Hypothalamus (tissue), 51 donors: ENCODE measurements at places on chromosomes 12 and 14.

DNA sequence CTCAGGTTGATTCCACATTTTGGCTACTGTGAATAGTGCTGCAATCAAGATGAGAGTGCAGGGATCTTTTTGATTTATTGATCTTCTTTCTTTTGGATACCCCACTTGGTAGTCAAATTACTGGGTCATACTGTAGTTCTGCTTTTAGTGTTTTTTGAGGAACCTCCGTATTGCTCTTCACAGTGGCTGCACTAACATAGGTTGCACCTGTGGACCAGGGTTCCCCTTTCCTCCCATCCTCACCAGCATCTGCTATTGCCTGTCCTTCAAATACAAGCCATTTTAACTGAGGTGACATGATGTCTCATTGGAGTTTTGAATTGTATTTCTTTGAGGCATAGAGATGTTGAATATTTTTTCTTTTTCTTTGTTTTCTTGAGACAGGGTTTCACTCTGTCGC, 152.5 kb upstream of the TMEM132C start:
- DNase-seq: no peak

- no peak for DNase-seq
Observed at GRCh38 chr14:104288272-104288671, 149.9 kb downstream of the KIF26A start.

GRCh38 chr14:20676072-20676471, 8.3 kb upstream of the RNASE4 start:
- no peak for DNase-seq

- DNase-seq: no peak
Observed at GRCh38 chr14:98941481-98941880, 330.5 kb downstream of the BCL11B start.

DNA sequence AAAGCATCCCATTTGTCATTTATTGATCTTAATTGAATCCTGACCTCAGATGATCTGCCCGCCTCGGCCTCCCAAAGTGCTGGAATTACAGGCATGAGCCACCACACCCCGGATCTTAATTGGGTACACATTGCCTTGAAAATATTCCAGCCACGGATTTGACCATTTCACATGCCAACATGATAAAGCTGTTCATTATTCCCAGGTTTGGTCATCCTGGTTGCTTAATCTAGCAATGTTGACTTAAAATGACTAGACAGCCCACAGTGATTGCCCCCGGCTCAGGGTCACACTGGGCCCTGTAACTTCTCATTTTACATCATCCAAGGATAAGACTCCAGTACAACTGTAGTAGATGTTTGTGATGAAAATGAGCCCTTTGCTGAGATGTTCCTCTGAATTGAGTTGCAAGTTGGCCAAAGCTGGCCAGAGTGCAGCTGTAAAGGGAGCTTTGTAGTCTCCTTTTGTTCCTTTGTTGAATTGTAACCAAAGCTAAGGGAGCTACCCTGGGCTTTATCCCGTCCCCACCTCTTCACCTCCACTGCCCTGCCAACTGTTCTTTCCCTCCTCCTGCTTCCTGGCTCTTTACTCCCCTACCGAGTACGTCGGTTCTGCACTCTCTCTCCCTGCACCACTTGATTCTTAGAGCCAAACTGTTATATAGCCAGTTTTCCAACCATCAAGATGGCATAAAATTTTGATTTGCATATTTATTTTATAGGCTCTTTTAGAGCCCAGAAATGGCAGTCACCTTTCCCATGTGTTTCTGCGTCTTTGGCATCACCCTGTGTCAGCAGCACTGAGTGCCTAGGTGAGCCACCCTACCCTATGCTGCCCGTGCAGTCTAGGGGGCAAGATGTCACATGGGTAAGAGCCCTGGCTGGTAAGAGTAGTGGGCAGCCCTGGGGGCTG, 141.3 kb upstream of the HIF1A start:
- no peak for DNase-seq

DNA sequence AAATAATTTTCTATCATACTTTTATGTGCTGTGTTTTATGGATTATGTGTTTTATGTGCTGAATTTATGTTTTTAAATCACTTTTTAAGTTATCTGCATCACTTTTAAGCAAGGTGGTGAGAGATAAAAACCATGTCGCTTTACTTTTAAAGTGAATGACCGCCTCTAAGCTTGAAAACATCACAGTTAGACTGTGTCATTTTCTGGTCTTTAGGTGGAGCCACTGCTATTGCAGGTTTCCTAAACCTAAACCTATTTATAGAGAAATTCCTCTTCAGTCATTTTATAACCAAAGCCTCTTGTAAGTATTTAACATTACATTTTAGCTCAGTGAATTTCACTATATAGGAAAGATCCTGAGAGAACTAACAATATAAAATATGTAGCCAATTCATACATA, 21.0 kb upstream of the MDM2 start:
- DNase-seq: no peak

DNA sequence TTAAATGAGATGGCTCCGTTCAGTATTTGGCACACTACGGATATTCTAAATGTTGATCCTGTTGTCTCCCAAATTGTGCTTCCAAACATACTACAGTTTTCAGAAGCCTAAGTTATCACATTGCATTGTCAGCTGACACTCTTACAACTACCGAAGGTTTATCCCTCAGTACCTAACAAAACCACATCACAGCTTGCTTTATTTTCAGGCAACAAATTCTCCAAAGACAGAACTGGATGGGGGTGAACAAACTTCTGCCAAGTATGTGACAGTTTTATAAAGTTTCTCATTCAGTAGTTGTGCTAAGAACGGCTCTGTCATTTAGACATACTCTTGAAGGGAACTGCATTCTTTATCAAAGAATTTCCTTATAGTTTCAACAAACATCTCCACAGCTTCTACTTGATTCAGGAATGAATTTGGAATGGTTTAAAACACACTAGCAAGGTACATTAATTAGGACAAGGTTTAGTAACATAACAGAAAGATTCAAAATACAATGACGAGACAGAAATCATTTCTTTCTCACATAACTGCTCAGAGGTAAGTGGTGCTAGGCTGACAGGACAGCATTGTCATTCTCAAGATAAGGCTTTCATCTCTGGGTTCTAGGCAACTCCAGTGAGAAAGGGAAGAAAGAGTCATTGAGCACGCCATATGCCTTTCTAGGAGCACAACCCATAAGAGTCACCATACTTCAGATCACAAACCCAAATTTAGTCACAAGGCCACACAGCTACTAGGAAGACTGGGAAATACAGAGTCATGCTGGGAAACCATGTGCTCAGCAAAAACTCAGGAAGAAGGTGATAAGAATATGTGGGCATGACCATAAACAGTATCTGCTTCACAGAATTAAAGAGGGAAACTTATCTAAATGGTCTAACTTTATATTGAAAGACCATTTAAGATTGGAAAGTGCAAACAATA, 100.7 kb downstream of the DUSP6 start:
- DNase-seq: no peak

GRCh38 chr12:119153477-119154434, 25.0 kb upstream of the HSPB8 start:
- no peak for DNase-seq

GRCh38 chr12:10285919-10286318, 21.8 kb upstream of the KLRD1 start:
- no peak for DNase-seq

- no peak for DNase-seq
Observed at GRCh38 chr14:101891471-101891870, 72.9 kb upstream of the DYNC1H1 start.

- DNase-seq: no peak
Observed at GRCh38 chr14:63192085-63192484, 12.2 kb upstream of the RHOJ start.

- no peak for DNase-seq
Observed at GRCh38 chr12:24730489-24730896, 218.4 kb downstream of the BCAT1 start.

GRCh38 chr12:3436461-3437065, 54.4 kb upstream of the PRMT8 start:
- no peak for DNase-seq

- DNase-seq: no peak
Observed at GRCh38 chr14:48023881-48024280, 348.5 kb upstream of the MDGA2 start.

DNA sequence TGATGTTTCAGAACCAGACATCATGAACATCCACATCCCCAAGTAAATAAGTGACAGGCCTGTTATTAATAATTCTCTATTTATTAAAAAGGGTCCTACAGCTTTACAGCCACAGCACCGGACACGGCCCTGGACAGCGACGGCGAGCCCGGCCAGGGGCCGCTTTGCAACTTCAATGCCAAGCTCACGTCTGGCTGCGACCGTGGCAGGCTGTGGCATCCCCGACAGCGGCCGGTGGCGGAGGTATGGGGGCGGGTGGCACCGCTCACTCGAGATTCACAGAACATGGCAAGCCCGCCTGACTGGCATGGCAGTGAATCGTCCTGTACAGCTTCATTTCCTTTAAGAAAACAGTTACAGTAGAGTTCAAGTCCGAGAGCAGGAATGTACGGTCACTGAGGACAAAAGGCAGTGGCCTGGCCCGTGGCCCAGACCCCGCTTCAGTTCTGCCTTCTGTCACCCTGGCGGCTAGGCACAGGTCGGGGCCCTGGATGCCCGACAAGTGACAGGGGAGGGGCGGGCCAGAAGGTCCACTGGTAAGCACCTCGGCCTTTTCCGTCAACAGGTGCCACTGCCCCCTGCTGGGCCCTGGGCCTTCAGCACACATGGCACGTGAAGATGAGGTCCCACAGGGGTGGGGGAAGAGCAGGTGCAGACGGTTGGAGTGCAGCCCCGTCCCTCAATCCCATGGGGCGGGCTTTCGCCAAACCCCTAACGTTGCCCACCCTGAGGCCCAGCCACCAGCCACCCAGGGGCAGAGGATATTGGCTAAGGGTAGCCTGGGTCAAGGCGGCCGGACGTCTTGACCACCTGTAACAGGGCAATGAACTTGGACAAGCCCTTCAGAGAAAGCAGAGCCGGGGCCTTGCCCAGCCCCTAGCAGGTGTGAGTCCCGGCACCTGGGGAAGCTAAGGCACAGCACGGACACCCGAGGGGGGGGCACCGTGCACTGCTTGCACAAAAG, 30.3 kb downstream of the HIP1R start:
- no peak for DNase-seq

GRCh38 chr12:3468329-3468728, 22.7 kb upstream of the PRMT8 start:
- DNase-seq: no peak

- no peak for DNase-seq
Observed at GRCh38 chr12:105487963-105488362, 157.5 kb downstream of the C12orf75 start.

- DNase-seq: no peak
Observed at GRCh38 chr12:6212086-6212485, 11.9 kb downstream of the CD9 start.

- DNase-seq: no peak
Observed at GRCh38 chr12:58225203-58225877, 284.0 kb downstream of the ATP23 start.

GRCh38 chr14:81187832-81188522, 32.8 kb downstream of the GTF2A1 start:
- no peak for DNase-seq

DNA sequence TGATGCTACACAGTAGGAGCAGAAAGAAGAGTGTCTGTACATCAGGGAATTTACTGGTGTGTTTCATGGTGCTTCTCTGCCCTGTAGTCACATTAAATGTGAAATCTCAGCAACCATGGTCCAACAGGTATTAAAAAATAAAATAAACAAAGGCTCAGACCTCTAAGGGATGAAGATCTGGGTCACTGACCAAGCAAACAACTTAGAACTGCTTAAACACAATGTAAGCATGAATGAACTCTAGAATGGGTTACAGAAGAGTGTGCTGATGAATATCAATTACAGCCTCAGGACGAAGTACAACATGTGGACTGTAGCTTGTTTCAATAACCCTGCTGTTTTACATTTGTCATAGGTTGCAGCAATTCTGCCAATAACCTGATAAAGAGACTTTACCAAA, 47.4 kb downstream of the SLC35F4 start:
- no peak for DNase-seq

- DNase-seq: no peak
Observed at GRCh38 chr12:93624595-93625294, 52.3 kb downstream of the SOCS2 start.

GRCh38 chr14:61147381-61147821, 133.7 kb downstream of the TMEM30B start:
- no peak for DNase-seq

DNA sequence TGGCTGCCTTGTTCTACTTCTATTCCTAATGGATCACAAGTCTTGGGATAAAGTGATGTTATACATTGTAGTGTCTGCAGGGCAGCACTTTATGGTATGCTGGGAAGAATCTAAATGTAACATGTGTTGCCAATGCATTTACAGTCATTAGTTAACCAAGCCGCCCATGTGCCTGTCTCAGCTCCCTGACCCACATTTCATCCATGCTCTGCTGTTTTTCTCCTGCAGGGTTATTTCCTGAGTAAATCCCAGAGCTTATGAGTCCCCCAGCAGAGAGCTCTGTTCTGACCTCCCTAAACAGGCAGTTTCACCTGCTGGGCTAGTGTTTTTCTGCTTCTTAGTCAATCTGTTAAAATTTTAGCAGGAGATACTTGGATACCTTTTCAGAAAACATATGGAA, 4.4 kb upstream of the TMTC2 start:
- DNase-seq: no peak

DNA sequence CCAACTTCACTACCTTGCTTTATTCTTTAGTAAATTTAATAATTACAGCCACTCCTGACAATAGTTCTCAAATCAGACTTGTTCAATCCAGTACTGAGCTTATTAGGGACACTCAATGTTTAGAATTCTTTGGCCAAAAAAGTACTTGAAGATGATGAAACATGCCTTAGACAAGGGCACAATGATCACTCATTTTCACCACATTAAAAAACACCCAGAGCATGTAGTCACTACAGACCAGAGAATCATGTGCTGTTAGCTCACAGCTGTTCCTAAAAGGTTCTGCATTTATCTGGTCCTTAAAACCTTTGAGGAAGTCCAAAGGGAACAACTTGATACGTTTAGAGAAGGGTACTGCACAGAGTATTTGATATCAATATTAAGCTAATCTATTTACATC, 98.7 kb downstream of the INSM2 start:
- DNase-seq: no peak

- DNase-seq: no peak
Observed at GRCh38 chr14:66395300-66395699, 90.9 kb upstream of the CCDC196 start.

- DNase-seq: no peak
Observed at GRCh38 chr14:104238424-104239184, 100.2 kb downstream of the KIF26A start.

- no peak for DNase-seq
Observed at GRCh38 chr14:50814161-50814560, 16.8 kb downstream of the NIN start.

DNA sequence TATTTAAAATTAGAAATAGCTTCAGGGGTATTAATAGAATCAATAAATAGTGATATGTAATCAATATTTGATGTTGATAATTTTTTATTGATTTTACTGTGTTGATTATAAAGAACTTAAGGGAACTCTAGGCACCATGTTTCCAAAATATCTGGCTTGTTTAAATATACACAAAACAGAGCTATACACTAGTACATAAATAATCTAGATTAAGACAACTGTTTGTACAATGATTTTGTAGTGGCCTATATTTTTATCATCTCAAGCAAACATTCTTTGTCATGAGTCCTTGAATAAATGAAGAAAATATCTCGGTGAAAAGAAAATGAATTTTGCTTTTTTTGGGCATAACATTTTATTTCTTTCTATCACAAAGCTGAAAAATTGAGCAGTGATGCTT, 117.1 kb upstream of the KRR1 start:
- DNase-seq: no peak

- DNase-seq: no peak
Observed at GRCh38 chr14:42149609-42150261, 543.1 kb downstream of the LRFN5 start.
